ENCODE measurements at places on chromosomes 5 and 9.

GRCh38 chr5:131210151-131210510 lies 39.4 kb downstream of the LYRM7 start:
- DNase-seq = no peak

GRCh38 chr5:179168664-179169063 lies 108.5 kb downstream of the ZNF354C start:
- DNase-seq = no peak

DNA sequence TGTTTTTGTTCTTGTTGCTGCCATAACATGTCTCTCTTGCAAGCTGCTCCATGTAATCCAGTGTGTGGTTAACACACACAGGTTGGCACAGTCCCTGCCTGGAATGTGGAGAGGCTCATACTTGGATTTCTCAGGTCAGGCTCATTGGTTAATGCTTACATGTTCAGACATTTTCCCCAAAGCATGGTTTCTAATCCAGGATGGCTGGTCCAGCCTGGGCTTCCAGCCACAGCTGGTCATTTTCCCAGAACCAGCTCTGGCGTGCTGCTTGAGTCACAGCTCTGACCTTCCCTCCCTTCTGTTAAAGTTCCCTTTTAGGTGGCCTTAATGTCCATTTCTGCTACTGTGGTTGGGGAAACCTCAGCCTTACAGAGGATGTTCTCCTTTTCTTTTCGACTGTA lies 294.3 kb downstream of the TAF11L14 start:
- no peak for DNase-seq

- no peak for DNase-seq
These were observed 36.3 kb upstream of the DMRT1 start for GRCh38 chr9:805151-805550.

DNA sequence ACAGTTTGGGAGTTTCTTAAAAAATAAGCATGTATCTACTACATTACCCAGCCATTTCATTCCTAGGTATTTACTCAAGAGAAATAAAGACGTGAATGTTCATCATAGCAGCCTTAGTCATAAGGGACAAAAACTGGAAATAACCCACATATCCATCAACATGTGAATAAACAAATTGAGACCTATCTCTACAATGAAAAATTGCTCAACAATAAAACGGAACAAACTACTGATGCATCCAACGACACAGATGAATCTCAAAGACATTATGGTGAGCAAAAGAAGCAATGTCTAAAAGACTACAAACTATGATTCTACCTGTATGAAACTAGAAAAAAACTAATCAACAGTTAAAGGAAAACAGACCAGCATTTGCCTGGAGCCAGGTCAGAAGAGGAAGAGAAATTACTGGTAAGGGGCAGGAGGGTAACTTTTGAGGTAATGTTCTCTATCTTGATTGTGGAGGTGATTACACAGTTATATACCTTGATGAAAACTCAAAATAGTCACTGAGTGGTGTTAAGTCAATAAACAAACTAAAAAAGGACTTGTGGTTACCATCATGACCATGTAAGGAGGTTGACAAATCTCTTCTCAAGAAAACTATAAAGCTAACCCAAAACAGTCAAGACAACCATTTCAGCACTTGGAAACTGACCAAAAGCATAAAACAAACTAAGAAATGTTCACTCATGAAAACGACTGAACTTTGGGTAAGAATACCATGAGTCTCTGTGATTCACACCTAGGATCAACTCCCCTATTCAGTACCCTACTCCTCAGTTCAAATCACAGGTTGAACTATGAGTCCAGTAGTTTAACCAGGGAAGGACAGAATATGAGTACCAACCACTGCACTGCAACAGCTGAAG lies 10.4 kb downstream of the UIMC1 start:
- peak; percentile 46 for DNase-seq

- no peak for DNase-seq
These were observed 128.6 kb downstream of the KCNIP1 start for GRCh38 chr5:170632266-170632984.

GRCh38 chr5:44660251-44660650 lies 148.5 kb upstream of the MRPS30 start:
- no peak for DNase-seq

- no peak for DNase-seq
These were observed 1106.7 kb downstream of the DTWD2 start for GRCh38 chr5:117881426-117882230.

GRCh38 chr9:115005322-115005721 lies 74.9 kb upstream of the TNFSF8 start:
- no peak for DNase-seq

DNA sequence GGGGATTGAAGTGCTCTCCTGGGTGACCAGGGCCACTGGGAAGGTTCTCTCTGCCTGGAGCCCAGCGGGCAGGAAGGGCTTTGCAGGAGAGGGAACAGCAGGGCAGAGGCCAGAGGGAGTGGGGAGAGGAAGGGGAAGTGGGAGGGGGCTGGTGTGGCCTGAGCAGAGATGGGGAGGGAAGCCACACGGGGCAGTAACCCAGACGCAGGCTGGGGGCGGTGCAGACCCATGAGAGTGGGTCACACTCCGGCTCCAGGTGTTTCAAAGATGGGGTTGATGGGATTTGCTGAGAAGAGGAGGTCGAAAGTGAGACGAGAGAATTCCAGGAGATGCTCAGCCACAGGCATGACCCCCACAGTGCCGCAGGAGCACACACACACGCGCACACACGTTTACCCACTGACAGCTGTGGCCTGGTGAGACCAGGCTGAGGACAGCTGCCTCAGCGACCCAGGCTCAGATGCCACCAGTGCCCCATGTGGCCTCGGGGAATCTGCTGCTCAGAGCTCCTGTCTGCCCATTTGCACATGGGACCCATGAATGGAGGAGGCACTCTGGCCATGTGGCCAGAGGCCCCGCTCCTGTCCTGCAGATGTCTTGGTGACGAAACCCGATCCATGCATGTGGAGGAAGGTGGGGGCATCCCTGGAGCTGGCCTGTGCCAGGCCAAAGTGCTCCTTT lies 32.7 kb upstream of the FCN2 start:
- no peak for DNase-seq

DNA sequence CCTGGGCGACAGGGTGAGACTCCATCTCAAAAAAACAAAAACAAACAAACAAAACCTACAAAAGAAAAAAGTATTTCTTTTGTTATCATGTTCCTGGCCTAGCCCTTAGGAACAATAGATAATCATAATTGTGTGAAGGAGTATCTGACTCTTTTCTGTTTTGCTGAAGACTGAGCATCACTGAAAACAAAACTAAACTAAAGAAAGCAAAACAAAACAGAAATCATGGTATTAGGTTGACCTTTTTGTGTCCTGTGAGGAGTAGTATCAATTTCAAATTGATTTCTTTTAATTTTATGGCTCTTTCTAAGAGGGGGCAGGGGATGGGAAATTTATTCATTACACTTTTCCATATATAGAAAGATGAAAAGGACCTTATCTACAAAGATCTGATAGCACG lies 246.0 kb downstream of the YTHDC2 start:
- DNase-seq = no peak

- no peak for DNase-seq
These were observed 25.8 kb downstream of the AFAP1L1 start for GRCh38 chr5:149297340-149298025.

DNA sequence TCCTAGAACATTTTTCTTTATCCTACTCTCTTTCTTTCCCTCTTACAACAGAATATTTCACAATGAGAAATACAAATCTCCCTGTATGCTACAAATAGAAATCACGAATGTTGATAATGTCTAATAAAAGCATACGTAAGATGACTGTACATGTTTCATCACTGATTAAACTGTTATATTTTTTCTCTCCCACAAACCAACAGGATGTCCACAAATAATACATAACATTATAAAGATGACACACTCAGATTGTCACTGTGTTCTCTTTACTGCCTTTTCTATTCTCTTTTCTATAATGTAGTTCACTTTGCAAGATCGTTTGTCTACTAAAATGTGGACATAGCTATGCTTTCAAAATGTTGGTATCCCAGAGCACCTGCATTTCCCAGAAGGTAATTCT lies 90.7 kb upstream of the PARP8 start:
- no peak for DNase-seq

DNA sequence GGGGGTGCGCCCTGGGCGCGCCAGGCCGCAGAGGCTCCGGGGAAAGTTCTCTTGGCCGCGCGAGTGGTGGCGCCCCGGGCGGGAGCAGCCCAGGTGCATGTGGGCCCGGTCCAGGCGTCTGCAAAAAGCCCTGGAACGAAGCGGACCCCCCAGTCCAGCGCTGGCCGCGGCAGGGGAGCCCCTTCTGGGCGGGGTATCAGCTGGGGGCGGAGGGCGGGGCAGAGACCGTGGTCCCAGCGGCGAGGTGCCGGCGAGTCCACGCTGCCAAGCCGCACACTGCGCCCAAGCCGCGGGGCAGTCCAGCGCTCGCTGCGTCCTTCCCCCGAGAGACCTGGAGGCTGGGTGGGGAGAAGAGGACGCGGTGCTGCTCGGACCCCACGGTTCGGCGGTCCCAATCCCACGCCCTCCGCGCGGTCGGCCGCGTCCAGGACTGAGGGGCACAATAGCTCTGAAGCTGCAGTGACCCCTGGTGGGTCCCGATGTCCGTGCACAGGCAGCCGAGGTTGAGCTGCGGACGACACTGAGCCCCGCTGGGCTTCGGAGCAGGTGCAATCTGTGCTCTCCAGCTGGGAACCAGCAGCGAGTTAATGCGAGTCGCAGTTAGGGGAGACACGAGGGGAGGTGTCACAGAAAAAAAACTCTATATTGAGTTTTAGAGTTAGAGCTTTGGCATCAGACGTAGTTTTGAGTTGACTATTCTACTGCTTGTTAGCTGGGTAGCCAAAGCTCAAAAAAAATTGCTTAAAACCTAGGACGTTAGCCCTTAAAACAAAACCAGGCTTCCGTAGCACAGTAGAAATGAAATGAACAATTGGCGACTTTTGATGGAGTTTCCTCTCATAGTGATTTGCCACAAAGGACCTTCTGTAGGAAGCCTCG lies 1.1 kb upstream of the EPB41L4A start:
- peak; percentile 86 for DNase-seq

DNA sequence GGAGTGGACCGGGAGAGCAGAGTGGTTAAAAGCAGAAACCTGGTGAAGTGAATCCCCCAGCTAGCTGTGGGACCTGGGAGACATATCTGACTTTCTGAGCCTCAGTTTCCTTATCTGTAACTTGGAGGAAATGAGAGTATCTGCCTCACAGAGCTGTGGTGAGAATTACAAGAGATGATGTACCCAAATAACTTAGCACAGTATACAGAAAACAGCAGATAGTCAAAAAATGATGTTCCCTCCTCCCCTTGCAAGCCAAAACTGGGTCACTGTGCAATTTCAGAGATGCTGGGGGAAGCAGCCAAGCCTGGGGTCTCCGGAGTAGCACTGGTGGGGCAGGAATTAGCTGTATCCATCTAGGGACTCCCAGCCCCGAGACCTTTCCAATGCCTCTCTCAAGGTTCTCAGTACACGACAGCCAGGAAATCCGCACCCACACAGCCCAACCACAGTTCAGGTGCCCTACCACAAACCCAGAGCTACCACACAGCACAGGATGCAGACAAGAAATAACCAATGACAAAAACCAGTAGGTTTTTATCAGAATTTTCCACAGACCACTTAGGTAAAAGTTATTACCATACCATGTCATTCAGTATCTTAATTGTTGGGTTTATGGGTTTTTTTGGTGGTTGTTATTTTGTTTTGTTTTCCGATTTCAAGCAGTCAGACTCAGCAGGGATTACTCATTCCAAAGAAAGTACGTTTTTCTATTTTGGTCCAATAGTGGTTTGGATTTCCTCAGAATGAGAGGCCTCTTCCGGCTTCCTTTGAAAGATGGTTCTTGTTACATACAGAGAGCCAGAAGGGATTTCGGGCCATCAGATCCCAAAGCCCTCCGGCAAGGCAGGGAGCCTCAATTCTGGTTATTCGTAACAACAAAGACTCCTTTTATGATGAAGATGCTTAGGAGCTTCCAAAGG lies 4.9 kb upstream of the HRH2 start:
- DNase-seq = peak; percentile 24

- no peak for DNase-seq
These were observed 47.4 kb downstream of the ANKRD33B start for GRCh38 chr5:10611290-10611689.

DNA sequence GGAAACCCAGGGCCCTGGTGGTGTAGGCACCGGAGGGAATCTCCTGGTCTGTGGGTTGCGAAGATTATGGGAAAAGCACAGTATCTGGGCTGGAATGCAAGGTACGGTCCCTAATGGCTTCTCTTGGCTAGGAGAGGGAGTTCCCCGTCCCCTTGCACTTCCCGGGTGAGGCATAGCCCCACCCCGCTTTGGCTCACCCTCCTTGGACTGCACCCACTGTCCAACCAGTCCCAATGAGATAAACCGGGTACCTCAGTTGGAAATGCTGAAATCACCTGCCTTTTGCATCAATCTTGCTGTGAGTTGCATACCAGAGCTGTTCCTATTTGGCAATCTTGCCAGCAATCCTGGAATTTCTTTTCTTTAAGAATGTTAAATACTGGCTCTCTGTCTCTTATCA lies 1429.1 kb downstream of the MAT2B start:
- DNase-seq = no peak

DNA sequence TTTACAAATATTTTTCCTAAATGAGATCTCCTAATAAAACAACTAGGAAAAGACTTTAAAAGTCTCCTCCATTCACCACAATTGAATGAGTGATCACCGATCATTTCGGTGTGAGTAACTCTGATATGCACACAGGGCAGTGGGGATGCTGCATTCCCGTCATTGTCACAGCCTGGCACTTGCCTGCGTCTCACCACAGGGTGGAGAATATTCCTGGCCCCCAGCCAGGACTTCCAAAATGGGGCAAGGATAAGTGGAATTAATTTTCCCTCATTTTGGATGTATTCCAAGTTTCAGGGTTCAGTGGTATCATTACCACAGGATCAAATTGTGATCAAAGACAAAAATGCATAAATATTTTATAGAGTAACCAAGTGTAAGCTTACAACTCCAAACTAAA lies 107.1 kb downstream of the CTNND2 start:
- no peak for DNase-seq

Measured in GM12865 (cell line).